NCI-H2107 (cell line): ENCODE measurements at places on chromosomes 3 and 15.

GRCh38 chr3:36868614-36869436 lies 76.0 kb downstream of the TRANK1 start:
- peak; percentile 14 for DNase-seq

DNA sequence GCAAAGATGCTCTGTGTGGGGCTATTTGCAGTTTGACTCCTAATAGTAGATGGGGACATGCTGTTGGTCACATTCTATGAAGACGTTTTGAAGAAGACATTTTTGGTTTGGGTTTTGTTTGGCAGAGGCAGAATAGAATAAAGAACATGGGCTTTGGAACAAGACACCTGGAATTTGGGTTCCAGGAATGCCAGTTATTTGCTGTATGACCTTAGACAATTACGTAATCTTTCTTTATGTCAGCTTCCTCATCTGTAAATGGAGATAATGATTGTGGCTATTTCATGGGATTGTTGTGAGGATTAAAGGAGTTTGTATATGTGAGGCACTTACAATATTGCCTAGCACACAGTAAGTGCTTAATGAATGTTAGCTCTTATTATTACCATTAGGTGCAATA lies 91.6 kb downstream of the MESD start:
- no peak for DNase-seq

- no peak for DNase-seq
Measured at GRCh38 chr3:110307065-110307809, 764.4 kb upstream of the NECTIN3 start.

DNA sequence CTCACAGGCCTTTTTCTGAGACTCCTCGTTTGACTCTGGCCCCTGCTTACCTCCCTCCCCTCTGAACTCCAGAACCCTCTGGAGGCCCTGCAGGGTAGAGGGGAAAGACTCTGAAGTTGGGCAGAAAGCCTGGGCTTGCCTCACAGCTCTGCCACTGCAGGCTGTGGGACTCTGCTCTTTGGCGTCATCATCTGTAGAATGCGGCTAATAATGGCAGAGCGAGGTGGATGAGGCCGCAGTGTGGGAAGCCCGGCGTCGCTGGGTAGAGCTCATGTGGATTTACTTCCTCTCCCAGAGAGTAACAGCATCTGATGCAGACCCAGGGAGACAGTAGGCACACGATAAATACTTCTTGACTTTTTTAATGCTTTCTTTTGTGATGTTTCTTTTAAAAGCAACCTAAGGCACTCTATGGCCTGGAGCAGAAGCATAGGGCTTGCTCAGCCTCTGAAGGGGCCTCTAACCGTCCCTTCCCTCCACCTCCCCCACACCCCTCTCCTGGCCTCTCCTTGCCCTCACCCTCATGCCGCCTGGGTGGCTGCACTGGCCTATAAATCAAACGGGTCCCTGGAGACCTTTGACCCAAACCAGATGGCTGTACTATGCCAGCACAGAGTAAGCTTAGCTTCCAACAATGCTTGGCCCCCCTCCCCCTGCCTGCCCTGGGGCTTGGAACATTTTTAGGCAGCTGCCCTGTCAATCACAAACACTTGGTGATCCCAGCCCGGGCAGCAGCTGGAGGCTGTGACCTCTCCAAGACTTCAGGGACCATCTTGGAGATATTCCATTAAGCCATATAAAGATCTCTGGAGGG lies 32.9 kb downstream of the SPSB4 start:
- no peak for DNase-seq

DNA sequence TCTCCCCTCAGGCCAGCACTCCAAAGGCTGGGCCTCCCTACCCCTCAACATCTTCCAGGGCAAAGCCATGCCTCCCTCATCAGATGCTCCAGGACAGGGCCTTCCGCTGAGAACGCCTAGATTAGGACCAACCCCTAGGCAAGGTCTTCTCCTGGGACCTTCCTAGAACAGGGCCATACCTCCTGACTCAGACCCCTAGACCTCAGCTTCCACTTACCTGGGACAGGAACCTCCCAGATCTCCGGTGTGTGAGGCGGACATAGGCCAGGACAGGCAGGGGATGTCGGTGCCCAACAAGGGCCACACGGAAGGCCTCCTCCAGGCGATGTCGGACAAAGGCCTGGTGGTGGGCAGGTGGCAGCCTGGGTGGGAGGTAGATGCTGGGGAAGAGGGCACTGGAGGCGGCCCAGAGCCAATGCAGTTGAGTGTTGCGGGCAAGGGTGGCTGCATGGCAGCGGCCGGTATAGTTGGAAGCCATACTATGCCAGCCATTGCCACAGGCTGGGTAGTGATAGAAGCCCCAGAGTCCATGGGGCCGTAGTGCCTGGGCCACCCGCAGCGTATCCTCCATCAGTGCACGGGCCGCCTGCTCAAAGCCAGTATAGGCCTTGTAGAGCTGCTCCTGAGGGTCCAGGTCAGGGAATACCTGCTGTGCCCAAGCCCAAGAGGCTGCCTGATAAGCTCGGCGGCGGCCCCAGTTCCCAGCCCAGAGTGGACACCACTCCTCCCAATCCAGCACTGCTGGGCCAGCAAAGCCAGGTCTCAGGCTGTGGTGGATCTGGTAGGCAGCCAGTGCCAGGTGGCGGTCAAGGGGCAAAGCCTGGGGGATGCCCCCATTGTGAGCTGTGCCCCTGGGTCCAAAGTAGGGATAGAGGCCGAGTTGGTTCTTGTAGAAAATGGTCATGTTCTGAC lies 2.5 kb upstream of the IFRD2 start:
- DNase-seq = no peak

- no peak for DNase-seq
Measured at GRCh38 chr15:75347222-75348033, 589 bp downstream of the NEIL1 start.

- no peak for DNase-seq
Measured at GRCh38 chr3:123695731-123696640, 111.1 kb upstream of the HACD2 start.

- DNase-seq = no peak
Measured at GRCh38 chr3:58628823-58629562, 37.6 kb downstream of the FAM3D start.

GRCh38 chr3:152399374-152399773 lies 130.6 kb downstream of the MBNL1 start:
- no peak for DNase-seq

GRCh38 chr15:88321271-88321670 lies 64.7 kb upstream of the NTRK3 start:
- no peak for DNase-seq

DNA sequence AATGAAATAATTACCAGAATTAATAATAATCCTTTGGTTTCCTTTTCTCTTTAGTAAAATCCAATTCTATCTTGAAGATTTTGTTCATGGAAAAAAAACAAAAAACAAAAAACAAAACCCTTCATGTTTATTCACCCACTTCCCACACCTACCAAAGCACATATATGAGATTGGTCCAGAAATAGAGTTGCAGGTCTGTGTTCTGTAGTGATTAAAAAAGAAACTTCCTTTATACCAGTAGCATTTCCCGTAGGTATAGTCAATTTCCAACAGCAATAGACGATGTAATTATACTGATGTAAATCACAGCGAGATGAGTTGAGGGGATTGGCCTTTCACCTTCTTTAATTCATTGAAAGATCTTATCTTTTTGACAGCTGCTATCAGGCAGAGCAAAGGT lies 194.6 kb downstream of the SOX2 start:
- DNase-seq = no peak

DNA sequence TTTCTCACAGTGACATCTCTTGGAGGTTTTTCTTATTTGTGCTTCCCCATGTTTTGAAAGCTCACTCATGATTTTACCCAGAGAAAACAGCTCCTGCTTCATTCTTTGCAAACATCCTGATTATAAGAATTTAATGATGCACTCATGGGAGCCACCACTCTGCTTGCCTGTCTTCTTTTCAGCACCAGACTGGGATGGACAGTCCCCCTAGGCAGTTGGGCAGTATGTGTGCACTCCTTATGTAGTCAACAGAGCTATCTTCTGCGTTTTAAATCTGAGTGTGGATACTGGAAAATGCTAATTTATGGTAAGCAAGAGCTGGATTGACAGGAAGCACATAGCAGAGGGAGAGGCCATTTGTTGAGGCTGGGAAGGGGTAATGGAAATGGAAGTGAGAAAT lies 276.1 kb downstream of the AGBL1 start:
- DNase-seq = no peak

- DNase-seq = no peak
Measured at GRCh38 chr3:115580566-115580965, 42.7 kb upstream of the GAP43 start.

DNA sequence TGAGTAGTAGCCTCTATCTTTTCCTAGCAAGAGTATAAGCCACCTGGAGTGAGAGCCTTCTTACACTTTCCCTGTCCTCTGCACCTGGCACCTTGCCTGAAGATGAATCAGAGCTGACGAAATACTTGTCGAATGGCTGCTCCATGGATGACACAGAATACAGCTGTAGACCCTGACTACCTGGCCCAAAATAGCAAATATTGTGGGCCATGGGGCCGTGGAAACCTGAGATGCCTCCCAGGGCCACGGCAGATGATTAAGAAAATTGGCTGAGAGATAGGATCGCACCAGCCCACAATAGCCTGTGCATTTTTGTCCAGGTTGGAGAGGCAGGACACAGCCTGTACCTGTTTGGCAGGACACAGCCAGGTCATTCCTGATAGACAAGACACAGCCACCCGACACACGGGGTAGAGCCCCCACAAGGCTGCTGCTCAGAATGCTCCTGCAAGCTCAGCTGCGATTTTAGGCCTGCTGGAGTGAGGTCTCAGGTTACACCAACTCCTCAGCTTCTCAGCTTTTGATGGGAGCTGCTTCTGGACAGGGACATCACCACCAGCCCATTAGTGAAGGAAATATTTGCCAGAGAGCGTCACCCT lies 22.9 kb upstream of the TPM1 start:
- no peak for DNase-seq

- no peak for DNase-seq
Measured at GRCh38 chr3:185200639-185201038, 47.8 kb upstream of the C3orf70 start.

DNA sequence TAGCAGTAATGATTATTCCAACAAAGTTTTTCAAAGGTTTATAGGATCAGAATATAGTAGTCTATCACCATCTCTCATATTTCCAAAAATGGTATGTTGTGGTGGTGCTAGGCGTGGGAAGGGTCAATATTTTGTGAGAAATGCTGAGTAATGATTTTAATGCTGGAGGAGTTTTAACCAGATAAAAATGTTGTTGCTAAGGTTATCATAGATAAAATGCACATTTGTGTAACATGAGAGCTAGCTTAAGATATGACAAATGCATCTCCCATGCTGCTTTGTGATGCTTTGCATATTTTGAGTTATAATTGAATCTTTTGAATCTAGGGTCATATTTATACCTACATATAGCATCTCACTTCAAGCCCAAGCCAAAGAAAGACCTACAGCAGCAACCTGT lies 103.9 kb upstream of the ROBO1 start:
- DNase-seq = no peak

DNA sequence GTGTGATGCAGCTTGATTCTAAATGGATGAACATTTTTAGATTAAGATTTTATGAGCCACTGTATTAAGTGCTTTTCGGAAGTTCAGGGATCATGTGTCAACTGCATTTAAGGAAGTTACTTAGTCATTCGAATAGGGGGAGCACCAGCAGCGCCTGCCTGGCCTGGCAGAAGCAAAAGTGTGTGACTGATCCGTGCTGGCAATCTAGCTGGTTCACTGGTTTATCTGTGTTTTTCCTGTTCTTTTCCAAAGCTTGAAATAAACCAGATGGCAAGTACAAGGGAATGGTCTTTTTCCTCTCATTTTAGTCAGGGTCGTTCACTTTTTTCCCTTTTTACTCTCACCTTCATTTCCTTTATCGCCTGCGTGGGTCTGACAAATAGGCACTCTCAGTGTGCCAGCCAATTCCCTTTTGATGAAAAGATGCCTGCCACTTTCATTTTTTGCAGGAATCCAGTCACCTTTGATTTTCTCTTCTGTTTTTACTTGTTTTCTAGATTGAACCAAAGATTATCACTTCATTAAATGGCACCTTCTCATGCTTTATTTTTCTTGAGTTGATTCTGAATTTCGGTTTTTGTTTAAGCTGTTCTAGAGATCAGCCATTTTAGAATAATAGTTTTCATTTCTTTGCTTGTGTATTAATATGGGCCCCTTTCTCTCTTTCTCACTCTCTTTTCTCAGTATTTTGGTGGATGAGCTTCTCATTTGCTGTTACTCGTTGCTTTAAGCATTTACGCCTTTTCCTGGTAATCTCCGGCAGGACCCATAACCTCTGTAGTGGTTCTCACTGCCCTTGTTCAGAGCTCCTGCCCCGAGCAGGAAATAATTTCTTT lies 2.8 kb downstream of the ABHD2 start:
- DNase-seq = peak; percentile 16

GRCh38 chr3:62919784-62920465 lies 44.7 kb upstream of the CADPS start:
- no peak for DNase-seq

- no peak for DNase-seq
Measured at GRCh38 chr15:67957435-67958132, 96.5 kb upstream of the PIAS1 start.

DNA sequence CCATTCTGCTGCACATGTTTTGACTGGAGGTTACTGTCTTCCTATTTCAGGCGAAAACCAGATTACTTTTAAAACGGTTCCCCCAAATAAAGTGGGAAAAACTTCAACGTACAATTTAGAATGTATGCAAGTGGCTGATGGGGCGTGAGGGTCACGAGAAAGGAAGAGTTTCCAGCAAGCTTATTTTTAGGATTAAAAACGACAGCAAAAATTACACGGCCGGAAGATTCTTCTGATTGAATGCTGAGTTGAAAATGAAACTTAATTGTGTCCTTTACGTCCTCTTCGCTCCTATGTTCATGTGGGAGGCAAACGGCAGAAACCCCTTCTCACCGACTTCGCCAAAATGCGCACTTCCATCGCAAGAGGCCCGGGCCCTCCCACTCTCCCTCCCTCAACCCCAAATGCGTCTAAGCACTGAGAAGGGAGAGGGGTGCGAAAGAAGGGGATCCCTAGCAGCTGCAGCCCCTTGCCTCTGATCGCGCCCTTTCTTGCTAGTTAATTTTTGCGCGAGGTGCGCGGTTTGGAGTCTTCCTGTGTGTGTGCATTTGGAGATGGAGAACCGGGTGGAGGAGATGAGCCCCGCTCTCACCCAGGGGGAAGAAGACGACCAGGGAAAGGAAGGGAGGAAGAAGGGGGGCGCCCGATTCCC lies 656 bp downstream of the CD47 start:
- DNase-seq = no peak

DNA sequence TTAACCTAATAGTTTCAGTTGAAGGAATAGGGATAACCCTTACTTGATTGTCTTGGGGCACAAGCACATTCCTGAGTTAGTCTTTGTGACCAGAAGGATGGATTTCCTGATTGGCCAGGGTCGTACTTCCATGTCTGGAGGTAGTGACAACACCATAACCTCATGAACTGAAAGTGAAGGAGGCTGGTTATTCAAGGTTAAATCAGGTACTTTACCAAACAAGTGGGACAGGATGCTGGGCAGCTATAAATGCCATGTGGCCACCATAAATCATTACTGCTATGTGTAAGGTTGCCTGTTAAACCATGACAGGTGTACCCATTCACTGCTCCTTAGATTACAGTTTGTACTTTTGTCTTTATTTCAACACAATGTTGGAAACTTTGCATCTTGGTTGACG lies 128.3 kb upstream of the SAMMSON start:
- no peak for DNase-seq
